AG20443 (cell line): ENCODE measurements at places on chromosomes 2 and 18.

- DNase-seq = no peak
Observed at GRCh38 chr2:216944733-216945132, 84.9 kb upstream of the TNP1 start.

GRCh38 chr18:30444544-30444943, 598.0 kb downstream of the DSC3 start:
- DNase-seq = no peak

- no peak for DNase-seq
Observed at GRCh38 chr2:233799087-233799665, 21.0 kb downstream of the MROH2A start.

DNA sequence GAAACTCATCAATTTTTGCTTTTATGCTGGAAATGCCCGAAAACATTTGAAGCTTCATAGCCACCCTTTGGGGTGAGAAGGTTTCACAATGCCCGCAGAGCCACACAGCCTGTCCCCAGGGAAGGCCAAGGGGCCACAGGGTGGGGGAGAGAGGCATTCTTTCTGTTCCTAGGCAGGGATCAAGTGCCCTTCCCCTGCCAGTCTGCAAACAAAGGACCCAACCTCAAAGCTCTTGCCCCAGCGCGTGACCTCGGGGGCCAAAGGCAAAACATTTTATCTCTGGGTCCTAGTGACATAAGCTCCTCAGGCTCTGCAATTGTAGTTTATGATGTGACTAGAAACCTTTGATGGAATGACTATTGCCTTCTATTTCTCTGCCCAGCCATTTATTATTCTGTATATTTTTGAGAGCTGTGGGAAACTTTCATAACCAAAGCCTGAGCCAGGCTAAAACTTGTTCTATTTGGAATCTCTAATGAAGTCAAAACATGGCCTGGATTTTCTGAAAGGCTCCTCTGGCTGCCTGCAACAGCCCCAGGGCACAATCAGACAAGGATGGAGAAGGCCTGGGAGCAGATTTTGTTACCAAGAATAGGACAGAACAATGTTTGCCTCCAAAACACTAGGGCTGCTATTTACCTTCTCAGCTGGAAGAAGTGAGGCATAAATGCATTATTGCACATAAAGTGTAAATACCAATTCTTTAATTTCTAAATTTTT, 137.2 kb upstream of the KCTD1 start:
- DNase-seq = no peak

- DNase-seq = peak; percentile 83
Observed at GRCh38 chr2:101113441-101114267, 37.5 kb downstream of the TBC1D8 start.

DNA sequence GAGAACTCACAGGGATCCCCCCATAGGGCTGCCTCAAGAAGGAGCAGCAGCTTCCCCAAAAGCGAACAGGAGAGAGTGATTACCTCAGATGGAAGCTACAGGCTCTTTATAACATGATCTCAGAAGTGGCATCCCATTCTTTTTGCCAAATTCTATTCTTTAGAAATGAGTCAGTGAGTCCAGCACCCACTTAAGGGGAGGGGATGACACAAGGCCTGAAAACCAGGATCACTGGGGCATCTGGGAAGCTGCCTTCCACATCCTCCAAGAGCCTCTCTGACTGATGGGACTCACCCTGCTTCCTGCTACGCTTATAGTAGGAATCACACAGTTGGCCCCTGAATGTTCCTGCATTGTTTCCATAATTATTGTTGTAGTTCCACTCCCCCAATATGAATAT, 96.5 kb downstream of the MAPK4 start:
- DNase-seq = no peak

- no peak for DNase-seq
Observed at GRCh38 chr2:69575926-69576325, 67.6 kb downstream of the AAK1 start.

GRCh38 chr18:32761231-32761630, 11.6 kb downstream of the KLHL14 start:
- DNase-seq = no peak

DNA sequence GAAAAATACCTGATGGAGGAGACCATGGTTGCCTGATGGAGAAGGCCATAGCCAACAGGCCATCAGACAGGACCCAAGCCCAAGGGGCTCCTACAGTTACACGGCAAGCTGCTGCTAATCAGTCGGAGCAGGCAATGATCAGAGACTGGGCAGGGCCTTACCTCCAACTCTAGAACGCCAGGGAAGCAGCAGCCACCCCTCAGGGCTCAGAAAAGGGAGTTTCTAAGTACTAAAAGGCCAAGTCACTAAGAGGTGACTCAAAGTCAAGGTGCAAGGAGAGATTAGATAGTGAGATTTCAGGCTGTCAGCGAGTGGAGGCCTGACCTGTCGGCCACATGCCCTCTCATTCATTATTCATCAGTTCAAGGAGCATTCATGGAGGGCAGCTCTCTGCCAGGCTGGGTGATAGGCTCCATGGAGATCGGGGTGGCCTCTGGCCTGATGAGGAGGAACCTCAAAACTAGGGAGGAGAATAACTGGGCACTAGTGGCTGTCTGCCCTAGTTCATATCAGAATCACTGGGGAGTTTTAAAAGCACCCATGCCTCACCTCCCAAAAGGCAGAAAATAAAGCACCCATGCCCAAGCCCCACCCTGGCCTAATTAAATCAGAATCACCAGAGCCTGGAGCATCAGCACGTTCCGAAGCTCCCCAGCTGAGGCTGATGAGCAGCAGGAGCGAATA, 3.6 kb downstream of the VIL1 start:
- DNase-seq = no peak

- DNase-seq = no peak
Observed at GRCh38 chr2:230861552-230862255, 3.0 kb upstream of the ITM2C start.

- no peak for DNase-seq
Observed at GRCh38 chr2:240564561-240565332, 3.5 kb upstream of the RNPEPL1 start.

DNA sequence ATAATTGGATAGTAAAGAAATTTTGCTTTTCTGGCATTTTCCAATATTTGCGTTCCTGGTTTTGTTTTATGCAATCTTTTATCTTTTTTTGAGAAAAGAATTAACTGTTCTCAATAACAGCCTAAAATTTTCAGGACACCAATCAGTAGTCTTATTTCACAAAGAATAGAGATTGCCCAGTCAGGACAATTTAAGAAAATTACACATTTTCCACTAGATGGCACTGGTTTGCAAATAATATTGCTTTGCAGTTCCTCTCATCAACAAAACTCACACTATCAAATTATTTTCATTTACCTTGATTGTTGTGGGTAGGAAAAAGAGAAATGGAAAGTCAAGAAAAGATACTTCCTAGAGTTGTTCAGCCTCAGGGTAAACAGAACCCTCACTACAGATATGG, 2.4 kb upstream of the RBM45 start:
- peak; percentile 56 for DNase-seq

GRCh38 chr2:174673440-174673839, 75.8 kb upstream of the WIPF1 start:
- no peak for DNase-seq

- no peak for DNase-seq
Observed at GRCh38 chr18:63161032-63161760, 158.4 kb downstream of the BCL2 start.

DNA sequence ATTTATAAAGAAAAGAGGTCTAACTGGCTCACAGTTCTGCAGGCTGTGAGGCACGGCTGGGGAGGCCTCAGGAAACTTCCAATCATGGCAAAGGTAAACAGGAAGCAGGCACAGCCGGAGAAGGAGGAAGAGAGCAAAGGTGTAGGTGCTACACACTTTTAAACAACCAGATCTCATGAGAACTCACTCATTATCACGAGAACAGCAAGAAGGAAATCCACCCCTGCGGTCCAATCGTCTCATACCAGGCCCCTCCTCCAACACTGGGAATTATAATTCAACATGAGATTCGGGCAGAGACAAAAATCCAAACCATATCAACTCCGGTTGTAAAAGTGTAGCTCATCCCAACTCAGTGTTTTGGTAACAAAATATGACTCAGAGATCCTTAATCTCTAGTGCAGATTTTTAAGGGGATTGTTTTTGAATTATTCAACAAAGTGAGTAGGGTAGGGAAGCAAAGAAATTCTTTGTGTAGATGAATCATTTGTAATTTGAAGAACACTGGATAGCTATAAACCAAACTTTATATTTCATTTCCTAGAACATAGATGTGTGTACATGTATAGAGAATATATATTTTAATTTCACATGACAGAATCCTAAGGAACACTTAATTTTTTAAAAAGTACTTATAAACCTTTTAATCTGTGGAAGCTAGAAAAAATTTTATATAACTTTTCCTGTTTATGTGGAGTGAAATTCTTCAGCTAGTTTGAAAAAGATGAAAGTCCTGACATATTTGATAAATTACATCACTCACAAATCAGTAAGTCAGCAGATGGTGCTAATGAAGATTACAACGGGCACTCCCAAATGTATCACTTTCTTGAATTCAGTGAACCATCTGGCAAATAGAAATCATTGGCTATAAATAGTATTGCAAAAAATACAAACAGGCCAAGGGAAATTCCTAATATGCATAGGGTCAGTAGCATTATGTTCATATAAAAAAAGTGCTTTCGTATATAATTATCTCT, 130.1 kb downstream of the OLA1 start:
- DNase-seq = peak; percentile 61

DNA sequence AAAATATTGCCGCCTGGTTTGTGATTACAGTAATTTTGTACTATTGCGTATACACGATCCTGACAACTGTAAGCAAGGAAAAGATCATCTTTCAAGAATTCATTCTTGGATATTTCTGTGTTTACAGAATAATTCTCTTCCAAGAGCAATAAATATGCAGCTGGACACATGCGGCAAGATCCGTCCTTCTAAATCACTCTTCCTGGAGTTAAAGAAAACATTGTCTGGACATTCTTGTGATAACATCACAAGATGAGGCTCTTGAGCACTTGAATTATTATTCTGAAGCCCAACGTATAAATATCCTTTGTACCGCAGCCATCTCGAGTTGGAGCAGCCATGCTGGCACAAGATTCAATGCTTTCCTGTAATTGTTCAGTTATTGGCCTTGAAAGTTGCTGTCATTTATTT, 9.9 kb downstream of the FHL2 start:
- peak; percentile 70 for DNase-seq

GRCh38 chr2:78355967-78356366, 669.5 kb upstream of the REG3G start:
- no peak for DNase-seq

DNA sequence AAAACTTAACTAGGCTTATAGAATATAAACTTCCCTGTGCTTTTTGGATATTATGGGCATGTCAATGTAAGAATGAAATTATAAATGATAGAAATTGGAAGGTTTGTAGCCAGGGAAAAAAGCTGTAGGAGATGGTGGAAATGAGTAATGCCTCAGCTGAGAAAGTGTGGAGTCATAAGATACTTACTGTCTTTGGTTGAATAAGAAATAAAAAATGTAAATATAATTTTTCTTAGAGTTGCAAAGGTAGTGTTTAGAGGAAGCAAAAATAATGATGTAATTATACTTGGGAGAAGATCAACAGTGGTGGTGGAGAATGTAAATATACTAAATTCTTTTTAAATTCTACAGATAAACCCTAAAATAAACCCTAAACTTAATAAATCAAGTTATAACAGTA, 26.2 kb upstream of the RND3 start:
- peak; percentile 24 for DNase-seq

DNA sequence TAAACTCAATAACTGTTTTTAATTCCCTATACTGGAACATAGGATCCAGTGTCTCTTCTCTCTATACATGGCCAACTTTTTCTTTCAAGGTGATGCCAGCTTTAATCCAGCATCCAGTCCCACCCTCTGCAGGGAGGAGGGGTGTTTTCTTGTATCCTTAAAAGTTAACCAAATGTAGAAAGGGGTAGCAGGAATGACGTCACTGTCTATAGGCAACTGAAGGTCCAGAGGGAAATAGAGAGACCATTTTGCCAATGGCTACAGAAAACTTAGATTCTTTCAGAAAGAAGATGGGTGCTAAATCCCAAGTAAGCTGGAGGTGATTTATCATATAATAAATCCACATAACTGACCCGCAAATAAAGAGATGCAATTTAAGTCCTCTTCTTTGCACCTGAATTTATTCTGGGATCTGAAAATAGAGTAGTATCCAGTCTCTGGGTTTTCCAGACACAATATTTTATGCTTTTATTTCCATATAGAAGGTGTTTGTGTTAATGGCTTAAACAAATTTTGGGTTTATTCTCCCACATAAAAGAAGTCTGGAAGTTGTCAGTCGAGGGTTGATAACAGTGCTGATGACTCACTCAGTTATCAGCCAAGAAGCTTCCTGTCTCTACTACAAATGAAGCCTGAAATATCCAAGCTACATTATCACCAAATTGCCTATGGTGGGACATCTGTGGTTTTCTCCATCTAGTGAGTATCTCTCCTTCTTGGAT, 5.7 kb upstream of the DNER start:
- DNase-seq = no peak

- DNase-seq = no peak
Observed at GRCh38 chr2:205758500-205758899, 76.2 kb downstream of the NRP2 start.

DNA sequence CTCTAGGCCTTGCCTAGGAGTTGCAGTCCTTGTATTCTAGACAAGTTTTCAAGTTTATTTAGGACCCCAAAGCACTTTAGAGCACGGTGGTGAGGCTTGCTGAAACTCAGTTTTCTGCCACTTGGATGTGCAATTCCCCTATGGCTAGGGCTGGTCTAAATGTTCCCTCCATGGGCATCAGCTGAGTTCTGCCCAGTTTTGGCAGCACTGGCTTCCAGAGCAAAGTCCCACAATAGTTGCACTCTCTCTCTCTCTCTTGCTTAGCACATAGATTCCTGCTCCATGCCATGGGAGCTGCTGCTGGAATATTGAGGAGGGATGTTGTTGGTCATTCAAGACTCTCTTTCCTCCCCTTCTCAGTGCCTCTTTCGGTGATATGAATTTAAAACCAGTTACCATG, 760.2 kb upstream of the SLC39A10 start:
- DNase-seq = no peak

DNA sequence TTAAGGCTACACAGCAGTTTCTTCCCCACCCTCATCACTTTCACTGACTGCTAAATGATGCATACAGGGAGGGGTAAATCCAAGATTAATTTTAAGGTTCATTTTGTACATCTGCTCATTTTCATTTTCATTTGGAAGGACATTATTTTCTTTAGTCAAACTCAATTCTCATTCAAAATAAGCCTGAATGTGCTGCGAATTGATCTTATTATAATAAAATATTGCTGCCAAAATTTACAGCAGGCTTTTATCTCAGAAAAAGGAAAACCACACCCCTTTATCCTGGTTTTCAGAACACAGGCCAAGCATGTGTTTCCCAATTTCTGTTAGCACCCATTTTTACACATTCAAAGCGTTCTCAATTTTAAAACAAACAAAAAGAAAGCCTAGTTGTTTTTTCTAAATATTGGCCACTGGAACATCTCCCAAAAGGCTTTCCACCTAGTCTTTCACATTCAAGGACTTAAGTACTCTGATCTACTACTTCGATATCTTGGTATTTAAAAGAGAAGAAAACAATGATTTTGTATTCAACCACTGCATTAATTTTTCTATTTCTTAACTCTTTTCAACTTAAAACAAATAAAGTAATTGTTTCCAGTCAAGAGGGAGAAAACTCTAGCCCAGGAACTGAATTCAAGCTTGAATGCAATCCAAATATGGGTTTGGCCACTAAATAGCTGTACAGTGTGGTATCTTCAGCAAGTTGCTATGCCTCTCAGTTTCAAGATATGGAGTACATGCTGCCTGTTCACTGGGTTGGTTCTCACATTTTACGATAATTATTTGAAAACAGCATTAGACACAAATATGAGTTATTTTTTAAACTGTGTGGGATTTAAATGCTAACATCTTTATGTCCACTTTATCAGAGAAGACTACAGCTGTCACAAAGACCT, 52.5 kb downstream of the CDH2 start:
- DNase-seq = peak; percentile 14
